ENCODE measurements at places on chromosomes 13 and 19. TPM values are rescaled to one million over a fixed set of nuclear protein-coding genes. Genes with fewer than 3 reads are reported as not detected.

DNA sequence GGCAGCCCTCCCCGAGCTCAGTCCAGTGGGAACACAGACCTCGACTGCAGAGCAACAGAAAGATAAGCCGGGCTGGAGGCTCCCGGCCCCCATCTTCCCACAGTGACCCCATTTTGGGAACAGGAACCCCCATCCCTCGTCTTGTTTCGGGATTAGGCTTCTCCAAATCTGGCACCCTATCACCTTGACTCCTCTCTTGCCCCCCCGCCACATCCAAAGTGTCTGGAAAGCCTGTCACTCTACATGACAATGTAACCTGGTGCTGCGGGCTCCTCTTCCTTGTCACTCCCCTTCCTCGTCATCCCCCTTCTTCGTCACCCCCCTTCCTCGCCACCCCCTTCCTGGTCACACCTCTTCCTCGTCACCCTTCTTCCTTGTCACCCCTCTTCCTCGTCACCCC is 10.1 kb downstream of the PAK4 start:
- DNase-seq, result peak; percentile 44

DNA sequence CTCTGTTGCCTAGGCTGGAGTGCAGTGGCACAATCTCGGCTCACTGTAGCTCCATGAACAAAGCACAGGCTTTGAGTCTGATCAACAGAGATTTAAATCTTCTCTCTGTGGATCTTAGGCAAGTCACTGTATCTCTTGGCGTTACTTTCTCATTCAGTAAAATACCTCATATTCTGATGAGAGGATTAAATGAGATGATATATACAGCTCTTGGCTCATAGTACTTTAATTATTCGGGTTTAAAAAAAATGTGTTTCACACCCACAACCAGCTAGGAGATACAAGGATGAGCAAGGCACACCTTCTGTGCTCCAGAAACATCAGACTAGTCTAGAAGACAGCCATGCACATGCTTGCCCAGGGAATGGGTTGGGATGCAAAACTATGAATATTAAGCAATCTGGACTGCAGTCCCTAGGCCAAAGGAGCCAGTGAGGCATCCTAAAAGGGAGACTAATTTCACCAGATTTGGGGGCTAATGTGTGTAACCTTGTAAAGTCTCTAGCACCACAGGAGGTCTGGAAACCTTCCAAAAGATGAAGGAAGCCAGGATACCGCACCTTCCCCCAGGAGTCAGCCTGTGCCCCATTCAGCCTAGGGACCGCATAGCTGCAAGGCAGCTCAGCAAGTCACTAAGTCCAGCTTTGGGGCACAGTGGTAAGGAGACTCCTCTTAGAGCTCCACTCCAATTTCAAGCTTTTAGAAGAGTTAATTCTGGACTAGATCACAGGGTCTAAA is 2.5 kb downstream of the VPS36 start:
- DNase-seq, result no peak

GRCh38 chr19:54670576-54671357 is 8.0 kb downstream of the LILRB4 start:
- DNase-seq, result no peak

DNA sequence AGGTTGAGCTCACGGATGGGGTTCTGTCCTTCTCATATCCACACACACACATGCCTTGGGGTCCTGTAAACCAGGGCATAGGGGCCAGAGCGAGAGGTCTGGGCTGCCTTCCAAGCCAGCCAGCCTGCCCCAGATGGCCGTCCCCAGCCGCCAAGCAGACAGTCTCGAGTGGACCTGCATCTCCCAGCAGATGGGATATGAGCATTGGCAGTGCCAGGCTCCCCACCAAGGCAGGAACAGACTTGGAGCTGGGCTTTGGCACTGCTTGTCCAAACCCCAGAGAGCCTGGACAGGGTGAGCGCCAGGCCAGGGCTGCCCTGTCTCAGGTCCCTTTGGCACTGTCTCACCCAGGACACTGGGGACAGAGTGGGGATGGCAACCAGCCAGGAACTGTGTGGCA is 130.4 kb downstream of the DPF1 start:
- DNase-seq, result no peak

DNA sequence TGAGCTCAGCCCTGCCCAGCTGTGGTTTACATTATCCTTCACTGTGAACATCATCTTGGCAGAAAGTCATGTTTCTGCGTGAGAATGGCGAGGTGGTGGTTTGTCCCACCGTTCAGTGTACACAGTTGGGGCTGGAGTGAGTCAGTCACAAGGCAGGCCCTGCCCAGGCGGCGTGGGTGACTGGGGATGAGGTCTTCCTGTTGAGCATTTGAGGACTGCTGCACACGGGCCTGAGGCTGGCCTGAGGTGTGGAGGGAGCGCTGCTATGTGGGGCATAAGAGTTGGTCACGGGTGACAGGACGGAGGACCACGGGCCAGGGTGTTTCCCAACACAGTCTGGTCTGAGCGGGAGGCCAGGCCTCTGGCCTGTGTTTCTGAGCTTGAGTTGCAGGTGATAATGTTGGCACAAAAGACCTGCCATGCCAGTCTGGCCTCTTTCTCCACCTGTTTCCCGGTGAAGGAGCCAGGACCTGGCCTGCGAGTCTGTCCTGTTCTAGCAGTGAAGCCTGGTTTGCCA is 13.4 kb upstream of the C19orf33 start:
- DNase-seq, result no peak

DNA sequence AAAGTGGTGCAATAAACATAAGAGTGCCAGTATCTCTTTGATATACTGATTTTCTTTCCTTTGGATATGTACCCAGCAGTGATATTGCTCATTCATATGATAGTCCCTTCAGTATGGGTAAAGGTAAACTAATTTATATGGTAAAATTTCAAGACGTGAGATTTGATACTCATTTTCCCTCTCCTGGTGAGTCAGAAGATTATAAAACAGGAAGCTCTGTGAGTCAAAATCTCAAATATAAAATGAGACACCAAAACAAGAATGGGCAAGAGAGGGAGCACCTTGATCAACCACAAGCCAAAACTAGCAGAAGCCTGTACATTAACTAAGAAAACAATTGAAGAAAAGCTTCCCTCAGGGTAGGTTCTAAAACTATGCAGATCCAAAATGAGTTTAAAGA is 216.3 kb downstream of the SLITRK6 start:
- DNase-seq, result no peak

IGFL2 gene
- not detected for total RNA-seq

SIGLEC12 gene
- total RNA-seq, result not detected

Data from endodermal cell (in vitro differentiated cells).